ENCODE measurements at places on chromosomes 1 and 21.
A peak's percentile ranks its signal among the peaks of the same experiment; 100 is the strongest.

- no peak for DNase-seq
Observed at GRCh38 chr1:19312782-19313635, 883 bp downstream of the SLC66A1 start.

DNA sequence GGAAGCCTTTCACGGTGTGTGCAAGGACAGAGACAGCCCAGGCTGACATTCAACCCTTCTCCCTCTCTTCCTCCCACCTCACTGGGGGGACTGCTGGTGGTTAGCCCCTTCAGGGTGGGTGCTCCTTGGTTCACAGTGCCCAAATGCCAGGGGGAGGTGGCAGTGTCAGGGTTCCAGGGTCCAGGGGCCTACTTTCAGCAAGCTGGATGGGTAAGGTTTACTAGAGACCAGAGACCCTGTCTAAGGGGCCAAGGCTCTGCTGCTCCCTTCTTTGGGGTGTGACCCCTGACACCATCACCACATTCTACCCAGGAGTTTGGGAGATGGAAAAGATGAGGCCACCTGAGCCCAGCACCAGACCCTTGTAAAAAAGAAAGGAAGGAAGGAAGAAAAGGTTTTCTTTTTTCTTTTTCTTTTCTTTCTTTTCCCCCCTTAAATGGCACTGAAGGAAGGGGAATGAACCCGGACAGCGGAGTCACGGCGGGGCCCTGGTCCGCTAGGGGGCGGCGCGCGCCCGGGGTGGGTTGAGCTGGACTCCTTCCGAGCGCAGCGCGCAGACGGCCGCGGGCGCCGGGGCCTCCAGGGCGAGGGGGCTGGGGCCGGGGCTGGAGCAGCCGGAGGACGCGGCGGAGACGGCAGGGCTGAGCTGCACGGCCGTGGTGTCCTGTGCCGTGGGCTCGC is 18.8 kb downstream of the KNCN start:
- DNase-seq = peak; percentile 45

DNA sequence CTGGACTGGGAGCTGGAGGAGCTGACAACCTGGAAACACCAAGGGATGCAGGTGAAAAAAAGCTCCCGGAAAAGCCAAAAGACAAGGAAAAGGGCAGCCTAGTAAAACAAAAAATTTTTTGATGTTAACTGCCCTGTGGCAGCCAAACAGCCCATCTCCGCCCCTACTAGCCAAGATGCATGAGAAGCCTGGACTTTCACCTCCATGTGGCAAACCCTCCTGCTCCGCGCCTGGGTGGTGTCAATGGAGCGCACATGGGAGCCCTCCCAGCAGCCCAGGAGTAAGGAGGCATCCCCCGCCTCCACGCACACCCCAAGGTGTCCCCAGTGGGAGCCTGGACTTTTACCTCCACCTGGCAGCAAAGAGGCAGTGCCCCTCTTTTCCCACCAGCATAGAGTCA is 30.5 kb downstream of the LEMD1 start:
- no peak for DNase-seq

- DNase-seq = no peak
Observed at GRCh38 chr1:171427852-171428471, 57.4 kb upstream of the PRRC2C start.

DNA sequence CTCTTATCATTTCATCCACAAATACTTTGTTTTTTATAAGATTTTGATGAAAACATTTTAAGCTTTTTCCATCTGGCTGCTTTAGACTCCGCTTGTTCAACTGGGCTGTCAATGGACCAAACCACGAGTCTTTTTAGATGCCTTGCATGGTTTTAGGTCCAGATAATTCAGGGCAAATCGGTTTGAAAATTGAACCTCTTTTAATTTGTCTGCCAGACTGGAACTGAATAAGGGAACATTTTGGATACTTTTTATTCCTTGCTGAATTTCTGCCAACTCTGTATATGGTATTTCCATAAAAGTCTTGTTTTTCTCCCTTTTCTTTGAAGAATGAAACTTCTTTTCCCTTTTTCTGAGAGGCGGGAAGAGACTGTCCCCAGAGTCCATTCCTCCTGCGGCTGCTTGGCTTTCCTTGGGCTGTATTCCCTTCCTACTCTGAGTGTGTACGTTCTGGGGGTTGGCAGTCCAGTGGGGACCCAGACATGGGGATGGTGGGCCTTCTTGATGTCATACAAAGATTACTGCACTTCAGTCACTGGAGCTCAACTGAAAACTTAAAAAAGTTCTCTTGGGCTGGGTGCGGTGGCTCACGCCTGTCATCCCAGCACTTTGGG is 46.5 kb upstream of the CNN3 start:
- no peak for DNase-seq

DNA sequence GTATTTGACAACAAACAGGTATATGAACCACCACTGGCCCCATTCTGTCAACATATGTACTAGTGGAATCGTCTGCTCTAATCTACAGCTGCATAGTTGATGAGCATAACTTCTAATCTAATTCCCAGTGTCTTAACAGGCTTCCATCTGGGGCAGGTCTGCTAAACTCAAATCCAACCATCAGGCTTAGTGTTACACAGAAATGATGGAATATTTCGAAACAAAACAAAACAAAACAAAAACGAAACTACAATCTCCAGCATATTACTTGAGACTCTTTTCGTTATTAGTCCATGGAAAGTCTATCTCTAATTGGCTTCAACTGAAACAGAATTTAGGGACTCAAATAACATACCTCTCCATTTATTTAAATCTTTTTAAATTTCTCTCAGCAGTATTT is 37.6 kb downstream of the DIPK1A start:
- DNase-seq = no peak

DNA sequence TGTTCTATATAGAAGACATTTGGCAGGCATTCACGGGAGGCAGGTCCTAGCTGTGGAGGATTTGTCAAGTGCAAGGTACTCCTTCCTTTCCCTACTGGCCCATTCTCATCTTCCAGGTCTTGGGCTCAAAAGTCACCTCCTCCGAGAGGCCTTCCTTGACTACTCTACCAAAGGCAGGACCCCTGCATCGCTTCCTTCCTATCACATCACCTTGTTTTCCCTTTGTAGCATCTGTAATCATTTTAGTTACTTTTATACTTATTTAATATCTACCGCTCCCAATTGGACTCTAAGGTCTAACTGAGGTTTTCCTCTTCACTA is 296.8 kb upstream of the KAZN start:
- no peak for DNase-seq

- no peak for DNase-seq
Observed at GRCh38 chr21:33185852-33186251, 43.9 kb upstream of the IFNAR2 start.

- no peak for DNase-seq
Observed at GRCh38 chr1:57820356-57821095, 396.7 kb upstream of the DAB1 start.

DNA sequence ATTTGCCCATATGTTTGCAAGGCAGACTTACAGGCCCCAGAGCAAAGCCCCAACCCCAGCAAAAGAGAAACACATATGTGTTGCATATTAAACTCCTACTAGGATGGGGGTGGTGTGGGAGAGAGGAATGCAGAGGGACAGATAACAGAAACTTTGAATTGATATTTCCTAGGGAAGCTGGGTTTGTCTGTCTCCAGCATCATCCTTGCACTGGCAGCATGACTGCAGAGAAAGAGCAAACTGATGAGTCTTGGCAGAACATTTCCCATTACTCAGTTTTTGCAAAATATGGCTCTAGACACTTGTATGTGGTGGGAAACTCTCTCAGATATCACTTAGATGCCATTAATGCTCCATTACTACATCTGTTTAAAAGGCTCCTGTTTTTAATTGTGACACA is 43.8 kb upstream of the MARK1 start:
- no peak for DNase-seq

- no peak for DNase-seq
Observed at GRCh38 chr1:21396516-21396915, 43.4 kb upstream of the NBPF3 start.

- no peak for DNase-seq
Observed at GRCh38 chr1:244210884-244211558, 159.9 kb downstream of the ZBTB18 start.

- DNase-seq = no peak
Observed at GRCh38 chr1:205465392-205465791, 9.5 kb upstream of the BLACAT1 start.

DNA sequence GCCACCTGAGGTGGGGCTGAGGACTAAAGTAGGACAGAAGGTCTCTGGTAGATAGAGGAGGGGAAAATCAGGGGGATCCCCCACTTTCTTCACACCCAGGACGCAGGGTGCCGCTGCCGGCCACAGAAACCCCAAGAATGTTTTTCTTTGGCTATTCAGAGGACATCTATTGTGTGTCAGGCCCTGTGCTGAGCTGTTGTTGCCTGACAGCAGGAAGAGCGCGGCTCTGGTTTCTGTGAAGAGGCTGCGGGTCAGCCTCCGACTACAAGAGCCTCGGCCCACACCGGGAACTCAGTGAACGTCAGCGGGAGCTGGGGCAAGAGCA is 407 bp upstream of the PIGV start:
- DNase-seq = peak; percentile 44

GRCh38 chr21:46604975-46605766 is at the start of gene S100B:
Gene S100B, minus strand, starts transcription at chr21:46605082. Its CDS starts 2,667 bp downstream, at chr21:46602415.
- DNase-seq = no peak

DNA sequence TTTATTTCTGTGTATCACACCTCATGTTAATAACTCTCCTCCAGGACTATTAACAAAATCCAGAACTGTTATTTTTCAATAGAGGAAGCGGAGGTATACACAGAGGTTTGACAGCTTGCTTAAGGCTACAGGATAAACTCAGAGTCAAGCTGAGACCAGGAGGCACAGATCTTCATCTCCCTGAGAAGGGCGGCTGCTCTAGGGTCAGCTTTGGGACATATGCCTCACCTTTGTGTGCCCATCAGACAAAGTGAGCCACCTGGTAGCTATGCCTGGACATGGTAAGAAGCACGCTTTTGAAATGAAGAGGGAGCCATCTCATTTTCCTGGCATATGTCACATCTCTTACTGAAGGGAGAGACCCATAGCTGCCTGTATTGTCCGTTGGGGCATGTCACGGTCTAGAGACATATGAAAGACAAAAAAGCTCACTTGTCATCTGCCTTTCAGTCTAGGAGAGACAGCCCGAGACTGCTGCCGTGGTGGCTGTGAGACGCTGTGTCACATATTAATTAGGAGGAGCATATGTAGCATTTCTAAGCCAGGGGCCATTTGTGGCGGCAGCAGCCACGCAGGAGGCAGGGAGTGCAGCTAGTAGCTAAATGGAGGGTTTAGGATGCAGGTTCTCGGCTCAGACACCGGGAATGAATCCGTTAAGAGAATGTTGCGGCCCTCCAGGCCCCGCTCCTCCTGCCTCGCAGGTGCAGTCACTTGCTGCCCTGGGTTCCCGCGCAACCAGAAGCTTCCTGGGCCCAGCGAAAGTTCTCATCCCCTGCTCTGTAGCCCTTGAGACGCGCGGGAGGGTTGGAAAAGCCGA is 161.3 kb upstream of the C1orf21 start:
- DNase-seq = no peak

- no peak for DNase-seq
Observed at GRCh38 chr21:43735236-43736091, 16.5 kb downstream of the PDXK start.

DNA sequence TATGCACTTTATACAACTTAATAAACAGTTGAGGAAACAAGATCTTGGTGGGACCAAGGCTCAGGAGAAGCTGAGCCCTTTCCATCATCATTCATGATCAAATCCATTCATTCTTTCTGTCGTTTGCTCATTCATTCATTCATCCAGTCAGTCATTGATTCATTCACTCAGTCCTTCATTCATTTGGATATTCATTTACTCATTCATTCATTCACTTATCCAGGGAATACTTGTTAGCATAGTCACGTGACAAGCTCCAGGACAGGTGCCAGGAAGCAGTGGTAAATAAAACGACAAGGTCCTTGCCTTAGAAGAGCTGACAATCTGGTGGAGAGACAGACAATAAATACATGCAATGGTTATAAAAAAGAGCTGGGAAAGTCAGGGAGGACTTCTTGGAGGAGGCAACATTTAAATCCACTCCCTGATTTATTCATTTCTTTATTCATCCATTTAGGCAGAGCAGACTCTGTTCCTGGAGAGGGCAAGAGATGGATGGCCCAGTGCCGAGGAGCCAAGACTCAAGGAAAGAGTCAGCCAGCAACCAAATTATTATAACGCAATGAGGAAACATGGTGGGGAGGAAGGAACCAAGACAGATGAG is 74.1 kb upstream of the CASZ1 start:
- no peak for DNase-seq
